ENCODE measurements at places on chromosomes 7 and 10.

DNA sequence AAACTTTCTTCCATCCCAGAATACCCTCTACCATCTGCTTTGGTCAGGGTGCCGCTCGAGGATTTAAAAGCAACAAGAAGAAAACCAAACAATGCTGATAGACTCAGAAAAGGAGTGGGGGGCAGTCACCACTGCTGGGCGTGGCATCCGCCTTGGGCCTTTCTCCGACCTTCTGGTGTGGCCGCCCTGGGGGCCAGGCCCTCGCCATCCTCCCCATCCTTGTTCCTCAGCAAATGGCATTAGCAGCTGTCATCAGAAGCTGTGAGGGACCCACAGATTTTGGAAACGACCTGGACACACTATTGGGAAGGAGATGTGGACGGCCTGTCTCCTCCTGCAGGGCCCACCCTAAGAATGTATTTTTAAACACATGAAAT is 4.0 kb downstream of the ZNF511 start:
- DNase-seq, result no peak

- DNase-seq, result no peak
Observed at GRCh38 chr10:50516171-50516570, 107.6 kb downstream of the SGMS1 start.

DNA sequence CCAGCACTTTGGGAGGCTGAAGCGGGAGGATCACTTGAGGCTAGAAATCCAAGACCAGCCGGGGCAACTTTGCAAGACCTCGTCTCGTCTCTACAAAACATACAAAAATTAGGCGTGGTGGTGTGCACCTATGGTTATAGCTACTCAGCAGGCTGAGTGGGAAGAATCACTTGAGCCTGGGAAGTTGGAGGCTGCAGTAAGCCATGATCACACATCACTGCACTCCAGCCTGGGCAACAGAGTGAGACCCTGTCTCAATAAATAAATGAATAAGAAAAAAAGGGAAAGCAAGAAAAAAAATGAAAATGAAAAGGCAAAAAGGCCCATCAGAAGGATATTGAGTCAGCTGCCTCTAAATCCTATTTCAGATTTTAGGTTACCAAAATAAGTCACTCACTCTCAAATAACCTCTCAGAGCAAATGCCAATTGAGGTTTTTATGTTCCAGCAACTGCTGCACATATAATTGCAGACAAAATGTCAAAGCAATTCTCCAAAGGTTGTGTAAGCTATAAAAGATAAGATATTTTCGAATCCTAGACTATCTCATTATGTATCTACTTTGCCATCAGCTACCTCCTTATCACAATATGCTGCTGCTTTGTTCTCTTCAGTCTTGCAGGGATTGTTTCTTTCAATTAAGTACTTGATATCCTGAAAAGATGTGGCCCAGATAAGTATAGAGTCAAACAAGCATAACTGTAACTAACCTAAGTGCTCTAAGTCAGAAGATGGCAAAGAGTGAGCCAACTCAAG is 4.7 kb downstream of the BAZ1B start:
- no peak for DNase-seq

DNA sequence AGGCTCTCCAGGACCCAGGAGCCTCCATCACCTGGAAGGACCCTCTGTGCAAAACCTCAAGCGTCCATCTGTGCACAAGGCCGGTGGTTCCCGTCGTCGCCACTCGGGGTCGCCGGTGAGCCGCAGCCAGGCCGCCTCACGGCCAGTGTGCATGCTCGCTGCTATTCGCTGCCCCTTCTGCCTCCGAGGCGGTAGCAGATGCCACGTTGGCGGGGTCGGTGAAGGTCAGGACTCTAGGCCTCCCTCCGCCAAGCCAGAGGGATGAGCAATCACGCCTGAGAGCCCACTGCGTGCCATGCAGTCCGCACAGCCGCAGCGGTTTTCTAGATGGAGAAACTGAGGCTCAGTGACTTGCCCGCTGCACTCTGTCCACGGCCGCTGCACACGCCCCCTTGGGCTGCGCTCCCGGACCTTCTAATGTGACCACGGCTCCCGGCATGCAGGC is 5.7 kb downstream of the UPK3B start:
- no peak for DNase-seq

DNA sequence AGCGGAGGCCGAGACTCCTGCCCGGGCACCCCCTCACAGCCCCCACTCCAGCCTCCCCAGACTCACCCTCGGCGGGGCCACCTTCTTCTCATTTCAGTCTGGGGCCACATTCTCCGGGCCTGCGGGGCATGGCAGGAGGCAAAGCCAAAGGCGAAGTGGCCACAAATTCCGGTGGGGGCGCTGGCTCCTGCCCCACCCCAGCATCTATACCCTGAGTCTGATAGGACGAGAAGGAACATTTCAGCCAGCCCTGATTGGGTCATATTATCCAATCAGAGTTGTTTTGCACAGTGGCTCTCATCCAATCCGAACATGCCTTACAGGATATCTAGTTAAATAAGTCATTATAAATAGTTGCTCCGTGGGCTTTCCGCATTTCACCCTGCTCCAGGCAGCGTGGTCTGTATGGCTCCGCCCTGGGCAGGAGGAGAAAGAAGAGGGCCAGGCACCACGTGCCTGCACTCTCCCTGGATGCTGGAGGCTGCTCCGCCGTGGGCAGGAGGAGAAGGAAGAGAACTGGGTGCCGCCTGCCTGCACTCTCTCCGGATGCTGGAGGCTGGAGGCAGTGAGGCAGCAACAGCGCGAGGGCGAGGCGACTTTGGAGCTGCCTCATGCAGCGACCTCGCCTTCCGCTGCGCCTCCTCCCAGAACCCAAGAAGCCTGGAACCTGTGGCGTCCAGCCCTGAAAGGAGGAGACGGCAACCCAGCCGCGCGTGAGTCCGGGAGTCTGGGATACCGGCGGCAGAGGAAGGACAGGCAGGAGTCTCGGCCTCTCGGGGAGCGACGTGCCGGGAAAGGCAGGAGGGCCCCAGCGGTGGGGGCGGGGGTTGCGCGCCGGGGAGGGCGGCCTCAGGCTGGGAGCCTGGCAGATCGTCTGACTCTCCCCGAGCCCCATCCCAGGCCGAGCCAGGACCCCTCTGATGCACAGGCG is 162.9 kb downstream of the ZNF33B start:
- DNase-seq, result no peak

All from activated CD4-positive, alpha-beta T cell treated with anti-CD3 and anti-CD28 coated beads, Interleukin-2, amount 50 U/mL, for 24 hours (primary cell).